ENCODE measurements at places on chromosomes 12 and 14.

DNA sequence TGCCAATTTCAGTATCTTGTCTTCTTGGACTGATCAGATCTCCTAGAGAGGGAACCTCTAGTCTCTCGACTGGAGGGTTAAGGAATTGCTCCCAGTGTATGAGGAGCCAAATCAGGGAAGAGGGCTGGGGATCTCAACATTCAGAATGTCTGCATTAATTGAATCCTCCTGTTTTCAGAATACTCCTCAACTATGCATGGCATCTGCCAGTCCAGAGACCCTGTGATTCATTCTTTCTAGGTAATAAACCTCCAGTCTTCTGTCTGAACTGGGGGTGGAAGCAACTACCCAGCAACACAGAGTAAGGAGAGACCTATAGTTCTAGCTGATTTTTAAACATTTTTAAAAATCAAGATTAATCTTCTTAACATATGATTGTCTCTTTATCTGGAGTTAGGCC, 92.7 kb downstream of the AKAP6 start:
- no peak for DNase-seq

DNA sequence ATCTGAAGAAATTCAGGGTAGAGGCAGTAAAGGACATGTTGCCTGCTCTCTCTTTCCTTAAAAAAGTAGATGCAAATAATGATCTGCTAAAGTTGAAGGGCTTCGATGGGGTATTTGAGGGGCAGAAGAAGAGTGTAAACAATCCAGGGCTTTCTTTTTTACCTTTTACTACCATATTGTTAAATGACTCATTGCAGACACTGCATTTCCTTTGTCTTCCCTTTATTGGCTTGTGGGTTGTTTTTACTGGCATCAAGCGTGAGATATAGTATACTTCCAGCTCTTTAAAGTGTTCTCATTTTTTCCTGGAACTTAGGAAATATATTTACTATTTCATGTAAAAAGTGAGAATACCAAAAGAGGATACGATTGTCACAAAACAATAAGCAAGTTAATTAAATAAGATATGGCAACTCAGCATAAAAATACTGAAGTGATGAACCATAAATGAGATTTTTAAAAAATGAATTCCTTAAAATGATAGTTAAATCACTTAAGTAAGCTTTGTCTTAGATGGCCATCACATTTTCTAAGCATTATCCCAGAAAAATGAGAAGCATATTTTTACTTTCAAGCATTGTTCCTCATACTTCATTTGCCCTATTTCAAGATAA, 72.3 kb upstream of the KRAS start:
- DNase-seq: no peak

GRCh38 chr14:102264355-102264754, 40.6 kb downstream of the MOK start:
- DNase-seq: no peak

- DNase-seq: no peak
Observed at GRCh38 chr14:101320396-101320795, 240.9 kb upstream of the DIO3 start.

DNA sequence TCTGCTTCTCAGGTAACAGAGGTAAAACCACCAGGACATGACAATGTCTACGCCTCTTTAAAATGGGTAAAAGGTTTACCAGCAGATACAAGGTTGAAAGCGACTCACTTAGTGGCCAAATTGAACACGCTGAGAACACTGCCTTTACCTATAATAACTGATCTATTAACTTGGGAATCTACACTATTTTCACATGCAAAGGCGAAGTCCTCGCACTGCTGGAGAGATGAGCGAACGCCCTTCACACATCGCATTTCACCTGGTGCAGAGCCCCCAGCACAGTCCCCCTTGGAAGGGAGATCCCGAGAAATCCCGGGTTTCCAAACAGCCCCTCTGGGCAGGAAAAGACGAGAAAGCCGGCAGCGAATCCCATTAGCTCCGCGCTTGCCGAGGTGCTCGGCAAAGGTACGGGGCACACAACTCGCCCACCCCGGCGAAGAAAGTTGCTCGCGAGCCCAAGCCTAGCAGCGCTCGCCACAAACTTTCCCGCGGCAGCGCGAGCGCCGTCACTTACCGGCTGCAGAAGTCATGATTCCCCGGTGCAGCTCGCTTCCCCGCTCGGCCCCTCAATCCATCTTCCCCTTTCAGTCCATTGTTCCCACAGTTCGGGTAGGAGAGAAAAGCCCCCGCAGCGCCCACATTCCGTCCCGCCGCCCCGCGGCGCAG, 423 bp downstream of the FGD6 start:
- no peak for DNase-seq

DNA sequence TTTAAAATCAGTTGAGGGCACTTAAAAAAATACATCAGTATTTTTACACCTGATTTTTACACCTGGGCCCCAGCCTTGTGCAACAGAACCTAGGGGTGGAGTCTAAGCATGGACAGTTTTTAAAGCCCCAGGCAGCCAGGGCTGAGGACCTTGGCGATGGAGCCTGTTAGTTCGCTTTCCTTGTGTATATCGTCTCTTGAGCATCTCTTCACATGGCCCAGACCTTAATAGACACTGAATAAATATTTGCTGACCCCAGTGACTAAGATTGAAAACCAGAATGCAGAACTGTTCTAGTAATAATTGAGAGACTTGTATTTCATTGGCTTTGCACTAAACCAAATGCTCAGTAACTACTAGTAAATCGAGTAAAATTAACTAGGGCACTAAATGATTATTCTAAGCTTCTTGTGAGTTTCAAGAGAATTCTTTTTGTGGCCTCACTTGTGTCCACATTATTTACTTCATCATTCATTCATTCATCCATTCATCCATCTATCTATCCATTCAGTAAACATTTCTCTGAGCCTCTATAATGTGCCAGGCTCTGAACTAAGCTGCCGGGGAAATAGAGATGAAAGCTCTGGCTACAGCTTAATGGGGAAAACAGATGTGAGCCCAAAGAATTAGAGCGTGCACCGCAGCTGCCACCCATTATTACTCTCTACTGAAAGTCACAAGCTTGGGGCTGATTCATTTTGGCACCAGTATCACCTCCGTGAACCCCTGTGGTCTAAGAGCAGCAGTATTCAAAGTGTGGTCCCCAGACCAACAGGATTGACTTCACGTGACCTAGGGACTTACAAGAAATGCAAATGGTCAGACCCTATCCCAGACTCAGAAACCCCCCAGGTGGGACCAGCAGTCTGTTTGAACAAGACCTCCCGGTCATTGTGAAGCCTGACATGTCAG, 30.7 kb upstream of the BCL7A start:
- DNase-seq: no peak

Measured in T-helper 2 cell (primary cell).